ENCODE measurements at places on chromosomes 12 and 14.

- no peak for DNase-seq
Observed at GRCh38 chr14:74135426-74135825, 50.7 kb downstream of the LIN52 start.

DNA sequence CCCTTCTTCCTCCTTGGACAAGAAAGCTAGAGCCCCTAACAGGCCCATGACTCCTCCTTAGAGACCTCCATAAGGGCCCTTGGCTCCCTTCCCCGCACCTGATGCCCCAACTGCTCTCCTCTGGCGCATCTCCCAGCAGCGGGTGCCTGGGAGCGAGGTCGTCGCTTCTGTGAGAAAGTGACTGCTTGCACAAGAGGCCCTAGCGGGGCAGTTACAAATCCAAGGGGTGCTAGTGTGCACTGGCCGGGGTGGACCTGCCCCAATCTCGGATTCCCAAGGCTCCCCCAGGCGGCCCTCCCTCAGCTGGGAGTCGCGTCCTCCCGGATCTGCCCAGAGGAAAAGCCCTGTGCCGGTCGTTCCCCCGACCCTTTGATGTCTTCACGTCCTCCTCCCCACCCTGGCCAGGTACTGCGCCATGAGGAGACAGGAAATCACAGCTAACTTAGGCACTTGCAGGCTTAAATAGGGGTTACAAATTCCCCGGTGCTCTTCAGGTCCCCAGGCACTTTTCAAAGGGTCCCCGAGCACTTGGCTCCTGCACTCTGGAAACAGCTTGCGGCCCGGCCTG, 2.8 kb downstream of the NKX2-8 start:
- DNase-seq = no peak

GRCh38 chr12:18591473-18591872, 146.3 kb downstream of the PLCZ1 start:
- no peak for DNase-seq

- DNase-seq = no peak
Observed at GRCh38 chr12:92400006-92400405, 254.4 kb upstream of the BTG1 start.
